ENCODE measurements at places on chromosomes 7 and 10. TPM values are rescaled to one million over a fixed set of nuclear protein-coding genes. Genes with fewer than 3 reads are reported as not detected.

The GIMAP6 gene
- 0.15 TPM for total RNA-seq

The HHEX gene
- total RNA-seq = 0.40 TPM

The NPY gene
- not detected for total RNA-seq

The MBL2 gene
- total RNA-seq = not detected

The PNLIP gene
- total RNA-seq = not detected

The PAPOLB gene
- not detected for total RNA-seq

All from renal cortical epithelial cell (primary cell).